ENCODE measurements at places on chromosomes 7 and 10.
A peak's percentile ranks its signal among the peaks of the same experiment; 100 is the strongest.

DNA sequence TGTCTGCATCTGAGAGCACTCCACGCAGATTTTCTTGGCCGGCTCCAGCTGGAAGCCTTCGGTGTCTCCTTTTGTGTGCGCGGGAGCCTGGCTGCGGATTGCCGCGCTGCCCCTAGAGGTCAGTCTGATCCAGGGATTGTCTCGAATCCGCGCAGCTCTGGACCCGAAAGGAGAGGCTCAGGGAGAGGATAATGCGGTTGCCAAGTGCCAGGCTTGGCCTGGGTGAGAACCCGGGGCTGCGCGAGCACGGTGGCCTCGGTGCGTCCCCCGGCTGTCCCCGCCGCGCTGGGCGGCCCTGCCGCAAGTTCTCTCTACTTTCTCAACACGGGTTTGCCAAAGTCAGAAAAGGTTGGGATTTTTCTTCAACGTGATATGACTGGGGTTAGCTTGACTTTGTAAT is 140.9 kb downstream of the ADCYAP1R1 start:
- peak; percentile 28 for DNase-seq

DNA sequence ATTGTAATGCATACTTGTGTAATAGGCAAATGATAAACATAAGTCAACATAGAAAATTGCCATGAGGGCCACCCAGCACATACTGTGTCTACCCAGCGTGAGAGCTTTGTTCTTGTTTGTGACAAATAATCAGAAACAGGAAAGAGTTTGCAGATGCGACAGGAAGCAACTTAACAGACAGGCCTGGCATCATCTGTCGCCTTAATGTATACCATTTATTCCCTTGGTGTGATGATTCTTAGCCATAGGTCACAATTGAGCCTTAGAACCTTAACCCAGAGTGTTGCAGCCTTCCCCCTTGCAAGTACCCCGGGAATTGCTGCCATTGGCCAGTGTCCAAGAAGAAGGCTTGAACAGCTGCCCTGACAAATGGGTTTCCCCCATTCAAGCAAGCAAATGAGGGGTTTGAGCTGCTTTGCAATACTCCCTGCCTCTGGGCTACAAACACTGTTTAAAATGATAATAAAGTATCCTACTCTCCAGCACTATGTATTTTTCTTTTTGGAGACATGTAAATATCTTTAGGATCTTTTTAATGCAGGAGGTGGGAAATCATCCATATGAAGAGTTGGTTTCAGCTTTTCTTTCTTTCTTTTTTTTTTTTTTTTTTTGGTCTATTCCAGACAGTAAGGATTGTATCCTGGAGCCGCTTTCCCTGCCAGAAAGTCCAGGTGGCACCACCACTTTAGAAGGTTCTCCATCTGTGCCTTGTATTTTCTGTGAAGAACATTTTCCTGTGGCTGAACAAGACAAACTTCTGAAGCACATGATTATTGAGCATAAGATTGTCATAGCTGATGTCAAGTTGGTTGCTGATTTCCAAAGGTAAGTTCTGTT is 80.0 kb downstream of the ZNF277 start:
- DNase-seq: no peak

DNA sequence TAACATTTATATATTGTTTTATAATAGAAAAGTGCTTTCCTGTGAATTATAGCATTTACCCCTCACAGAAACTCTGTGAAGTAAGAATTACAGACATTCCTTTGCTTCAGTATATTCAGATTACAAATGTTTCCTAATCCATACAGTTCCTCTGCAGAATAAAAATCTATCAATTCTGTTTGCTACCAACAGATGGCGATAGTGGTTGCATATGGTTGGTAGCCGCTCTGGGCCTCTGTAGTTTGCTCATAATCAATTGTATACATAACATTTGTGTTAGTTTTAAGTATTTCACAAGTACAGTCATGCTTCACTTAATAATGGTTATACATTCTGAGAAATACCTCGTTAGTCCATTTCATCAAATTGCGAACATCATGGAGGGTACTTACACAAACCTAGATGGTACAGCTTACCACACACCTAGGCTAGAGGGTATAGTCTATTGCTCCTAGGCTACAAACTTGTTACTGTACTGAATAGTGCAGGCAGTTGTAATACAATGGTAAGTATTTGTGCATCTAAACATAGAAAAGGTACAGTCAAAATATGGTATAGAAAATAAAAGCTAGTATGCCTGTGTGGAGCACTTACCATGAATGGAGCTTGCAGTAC is 94.4 kb upstream of the STEAP4 start:
- DNase-seq: peak; percentile 19

- peak; percentile 9 for DNase-seq
Measured at GRCh38 chr7:133081119-133081598, 731 bp downstream of the CHCHD3 start.

DNA sequence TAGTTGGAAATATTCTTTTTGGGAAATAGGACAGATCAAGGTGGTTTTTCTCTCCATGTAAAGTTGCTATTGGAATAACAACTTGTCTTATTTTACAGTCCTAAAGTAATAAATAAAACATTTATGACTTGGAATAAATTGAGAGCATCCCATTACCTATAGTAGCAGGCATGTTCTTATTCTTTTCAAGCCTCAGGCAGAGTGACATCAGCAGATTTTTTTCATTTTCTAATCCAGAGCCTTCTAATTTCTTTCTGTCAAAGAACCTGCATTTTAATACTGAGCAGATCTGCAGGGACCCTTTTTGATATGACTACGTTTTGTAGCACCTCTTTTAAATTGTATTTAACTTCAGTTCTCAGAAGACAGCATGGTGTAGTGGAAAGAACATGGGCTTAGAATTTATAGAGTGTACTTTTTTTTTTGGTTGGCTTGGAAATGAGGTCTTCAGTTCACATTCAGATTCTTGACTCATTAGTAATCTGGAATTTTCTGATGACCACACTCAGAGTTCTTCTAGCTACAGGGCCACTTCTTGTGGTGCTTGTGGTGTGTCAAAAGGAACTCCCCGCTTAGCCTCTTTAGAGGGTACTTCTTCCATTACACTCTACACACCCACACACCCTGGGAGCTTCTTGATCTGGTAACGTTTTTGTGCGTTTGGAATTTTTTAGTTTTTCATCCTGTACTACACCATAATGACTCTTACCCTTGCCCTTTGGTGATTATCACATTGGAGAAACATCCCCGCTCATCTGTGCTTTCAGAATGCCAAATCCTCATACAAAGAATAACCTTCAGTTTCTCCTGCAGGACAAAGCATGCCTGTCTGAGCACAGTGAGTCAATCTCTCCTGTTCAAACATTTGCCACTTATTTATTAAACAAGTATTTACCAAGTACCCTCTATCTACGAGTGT is 34.6 kb downstream of the AGK start:
- peak; percentile 93 for DNase-seq

DNA sequence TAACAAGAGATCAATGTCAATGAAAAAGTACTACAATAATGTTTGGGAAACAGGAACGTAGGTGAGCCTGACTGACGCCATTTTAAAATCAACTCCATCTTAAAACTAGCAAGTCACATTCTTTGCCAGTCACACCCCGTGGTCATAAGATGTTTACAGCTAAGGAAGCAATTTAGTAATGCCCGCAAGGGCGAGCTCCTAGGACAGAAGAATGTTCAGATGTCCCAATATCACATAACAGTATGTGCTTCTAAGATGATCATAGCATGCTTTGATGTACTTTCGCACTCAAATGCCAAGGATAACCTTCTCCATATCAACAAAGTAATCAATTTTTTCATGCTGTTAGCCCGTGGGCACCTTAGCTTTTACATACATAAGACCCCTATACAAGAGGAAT is 113.8 kb upstream of the EGFR start:
- DNase-seq: peak; percentile 50

DNA sequence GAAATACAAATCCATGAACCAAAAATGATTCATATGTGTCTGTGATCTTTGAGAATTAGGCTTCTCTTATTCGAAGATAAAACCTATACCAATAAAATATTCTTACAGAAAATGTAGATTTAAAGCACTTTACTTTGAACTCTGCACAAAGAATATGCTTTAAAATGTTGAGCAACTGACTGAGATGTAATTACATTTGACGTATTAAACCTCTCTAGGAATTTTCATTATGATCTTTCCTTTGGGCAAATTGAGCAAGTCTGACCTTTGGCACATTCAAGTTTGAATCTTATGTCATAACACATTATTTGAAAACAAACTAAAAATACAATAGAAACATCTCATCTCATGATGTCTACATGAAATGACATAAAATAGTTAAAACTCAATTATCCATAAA is 69.2 kb upstream of the AHR start:
- DNase-seq: no peak

- DNase-seq: peak; percentile 30
Measured at GRCh38 chr7:70190281-70190680, 592.0 kb downstream of the AUTS2 start.

DNA sequence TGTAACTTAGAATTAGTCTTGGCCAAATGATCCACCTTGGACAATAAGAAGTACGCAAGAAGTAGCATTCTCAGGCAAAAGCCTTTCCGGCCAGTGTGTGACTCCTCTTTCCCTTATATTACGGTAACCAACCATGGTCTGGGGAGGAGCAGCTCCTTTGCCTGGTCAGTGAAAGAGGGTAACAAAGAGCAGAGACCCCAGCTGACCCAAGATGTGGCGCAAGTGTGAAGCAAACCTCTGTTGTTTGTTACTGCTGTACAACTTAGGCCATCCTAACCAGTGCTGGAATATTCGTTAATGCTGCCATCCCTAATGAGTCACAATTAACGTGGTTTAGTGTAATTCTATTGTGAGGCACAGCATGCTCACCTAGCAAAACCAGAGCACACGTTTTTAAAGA is 44.0 kb downstream of the HIPK2 start:
- no peak for DNase-seq

DNA sequence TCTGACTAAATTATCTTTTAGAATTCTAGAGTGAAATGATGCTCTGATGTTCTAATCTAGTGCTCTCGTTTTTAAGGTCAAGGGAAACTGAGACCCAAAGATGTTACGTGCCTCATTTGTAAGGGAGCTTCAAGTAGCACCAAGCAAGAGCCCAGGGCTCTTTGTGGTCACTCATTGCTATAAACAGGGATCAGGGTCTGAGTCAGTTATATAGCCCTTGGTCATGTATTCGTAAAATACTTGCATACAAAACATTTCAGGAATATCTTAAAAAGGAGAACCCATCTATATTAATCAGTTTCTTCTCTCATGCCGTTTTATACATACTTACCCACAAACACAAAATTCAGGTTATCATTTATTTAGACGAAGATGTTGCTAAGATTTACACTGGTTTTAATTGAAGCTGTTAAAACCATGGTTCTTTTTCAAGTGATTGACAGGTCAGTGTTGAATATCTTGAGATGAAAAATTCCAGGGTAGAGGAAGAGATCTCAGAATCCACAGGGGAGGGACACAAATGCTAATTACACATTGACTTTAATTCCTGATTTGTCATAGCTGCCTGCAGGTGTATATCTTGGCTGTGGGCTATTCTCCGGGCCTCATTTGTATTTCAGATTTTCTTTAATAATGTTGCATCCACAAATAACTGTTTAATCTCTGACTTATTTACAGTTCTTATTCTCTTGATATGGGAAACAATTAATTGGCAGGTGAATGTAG is 188.4 kb downstream of the SND1 start:
- no peak for DNase-seq

- peak; percentile 92 for DNase-seq
Measured at GRCh38 chr7:155665957-155666287, 21.5 kb downstream of the RBM33 start.

GRCh38 chr10:47154762-47155161 is 145.2 kb upstream of the GDF10 start:
- no peak for DNase-seq

- DNase-seq: no peak
Measured at GRCh38 chr7:128373606-128374005, 12.1 kb upstream of the PRRT4 start.

DNA sequence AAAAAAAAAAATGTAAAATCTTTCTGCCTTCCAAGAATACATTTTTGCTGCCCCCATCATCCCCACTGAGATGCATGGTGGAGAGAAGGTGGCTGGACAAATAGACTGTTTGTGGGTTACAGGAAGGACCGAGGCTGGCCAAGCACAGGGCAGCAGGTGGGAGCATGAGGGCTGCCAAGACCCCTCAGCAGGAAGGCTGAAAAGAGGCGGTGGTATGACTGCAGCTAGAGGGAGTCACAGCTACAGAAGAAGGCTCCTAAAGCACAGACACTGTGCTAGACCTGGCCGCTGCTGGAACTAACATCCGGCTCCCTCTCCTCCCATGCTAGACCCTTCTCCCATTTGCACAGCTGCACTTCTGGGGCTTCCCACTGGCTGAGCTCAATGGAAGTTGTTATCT is 289.6 kb downstream of the TCERG1L start:
- no peak for DNase-seq

DNA sequence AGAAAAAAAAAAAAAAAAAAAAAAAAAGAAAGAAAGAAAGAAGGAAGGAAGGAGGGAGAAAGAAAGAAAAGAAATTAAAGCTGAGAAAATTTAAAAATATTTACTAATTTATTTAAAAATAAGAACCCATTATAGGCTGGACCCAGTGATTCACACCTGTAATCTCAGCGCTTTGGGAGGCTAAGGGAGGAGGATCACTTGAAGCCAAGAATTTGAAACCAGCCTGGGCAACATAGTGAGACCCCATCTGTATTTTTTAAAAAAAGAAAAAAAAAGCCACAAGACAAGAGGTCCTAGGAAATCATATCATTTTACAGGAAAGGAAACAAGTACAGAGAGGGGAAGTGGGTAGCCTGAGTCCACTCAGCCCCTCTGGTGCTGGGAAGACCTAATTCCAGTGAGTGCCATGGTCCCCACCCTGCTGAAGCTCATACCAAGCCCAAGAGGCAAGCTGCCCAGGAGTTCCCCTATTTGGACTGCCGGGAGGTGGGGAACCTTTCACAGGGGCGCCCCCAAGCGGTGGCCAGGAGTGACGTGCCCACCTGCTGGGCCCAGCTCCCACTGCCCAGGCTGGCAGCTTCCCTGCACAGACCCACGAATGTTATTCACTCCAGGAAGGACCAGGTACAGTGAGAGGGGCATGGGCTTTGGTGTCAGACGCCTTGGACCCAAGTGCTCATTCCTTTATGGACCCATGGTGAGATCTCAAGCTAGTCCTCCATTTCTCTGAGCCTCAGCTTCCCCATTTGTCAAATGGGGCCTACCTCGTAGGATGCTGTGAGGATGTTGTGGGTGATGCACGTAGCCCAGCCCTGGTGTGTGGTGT is 133.6 kb downstream of the ZMIZ1 start:
- DNase-seq: no peak

GRCh38 chr10:3000048-3000447 is 67.3 kb upstream of the PFKP start:
- DNase-seq: no peak

GRCh38 chr7:158814637-158815036 is 14.7 kb downstream of the ESYT2 start:
- no peak for DNase-seq

DNA sequence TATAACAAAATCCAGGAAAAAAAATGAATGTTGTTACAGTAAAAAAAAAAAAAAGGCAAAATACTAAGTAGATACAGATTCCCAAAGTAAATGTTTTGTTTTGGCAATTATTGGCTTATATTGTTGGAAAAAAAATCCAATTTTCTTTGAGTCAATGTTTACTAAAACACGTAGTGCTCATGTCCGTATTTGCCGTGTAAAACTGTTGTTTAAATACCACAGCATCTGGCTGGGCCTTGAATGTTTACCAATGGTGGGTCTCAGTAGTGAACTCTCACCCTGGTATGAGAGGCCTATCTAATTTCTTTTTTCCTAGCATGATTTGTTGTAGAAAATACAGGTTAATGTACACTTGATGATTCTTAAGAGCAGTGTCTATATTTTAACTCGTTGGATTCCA is 41.4 kb upstream of the SLC26A5 start:
- DNase-seq: no peak

- DNase-seq: peak; percentile 72
Measured at GRCh38 chr10:132001238-132001972, 19.7 kb upstream of the BNIP3 start.

GRCh38 chr10:12194752-12195271 is 879 bp downstream of the NUDT5 start:
- DNase-seq: peak; percentile 47
